ENCODE measurements at places on chromosomes 2 and 18. TPM values are rescaled to one million over a fixed set of nuclear protein-coding genes. Genes with fewer than 3 reads are reported as not detected.

INPP5D gene
- 0.46 TPM for total RNA-seq

POMC gene
- 0.57 TPM for total RNA-seq

POTEJ gene
- not detected for total RNA-seq

CXCR2 gene
- not detected for total RNA-seq

C2orf15 gene
- not detected for total RNA-seq

SPRED2 gene
- 6.0 TPM for total RNA-seq

LRRTM4 gene
- not detected for total RNA-seq

SALL3 gene
- not detected for total RNA-seq

TET3 gene
- 2.1 TPM for total RNA-seq

AMER3 gene
- total RNA-seq = not detected

FEV gene
- not detected for total RNA-seq

CYS1 gene
- total RNA-seq = 2.0 TPM

STPG4 gene
- total RNA-seq = 0.37 TPM

HAAO gene
- total RNA-seq = 0.46 TPM

ASPRV1 gene
- total RNA-seq = 0.28 TPM

BCS1L gene
- total RNA-seq = 28.2 TPM

VAMP5 gene
- total RNA-seq = 32.8 TPM

TYMS gene
- total RNA-seq = 7.4 TPM

PTH2R gene
- total RNA-seq = under 0.01 TPM

NYAP2 gene
- total RNA-seq = not detected

ANTXR1 gene
- 262 TPM for total RNA-seq

UPP2 gene
- not detected for total RNA-seq

AGXT gene
- total RNA-seq = not detected

ETAA1 gene
- 14.1 TPM for total RNA-seq

SERPINB7 gene
- 1.4 TPM for total RNA-seq

ABCG8 gene
- total RNA-seq = not detected

CNTNAP5 gene
- total RNA-seq = not detected

KIAA2012 gene
- under 0.01 TPM for total RNA-seq

M1AP gene
- total RNA-seq = not detected

CCDC68 gene
- 6.9 TPM for total RNA-seq

LCT gene
- not detected for total RNA-seq

NRP2 gene
- total RNA-seq = 155 TPM

SLC38A11 gene
- 0.55 TPM for total RNA-seq

CPO gene
- 0.09 TPM for total RNA-seq

CAD gene
- total RNA-seq = 19.6 TPM

ASXL3 gene
- total RNA-seq = 0.43 TPM

GTF2A1L gene
- total RNA-seq = 0.09 TPM

CYP26B1 gene
- total RNA-seq = 0.14 TPM

TUBB8B gene
- not detected for total RNA-seq

MSH6 gene
- total RNA-seq = 23.8 TPM

VSNL1 gene
- total RNA-seq = not detected

CCDC102B gene
- total RNA-seq = 45.7 TPM

CYRIA gene
- 3.7 TPM for total RNA-seq

MTCL1 gene
- total RNA-seq = 23.5 TPM

GRHL1 gene
- 0.37 TPM for total RNA-seq

DGUOK gene
- total RNA-seq = 54.0 TPM

Measured in smooth muscle cell of bladder (primary cell).